ENCODE measurements at places on chromosomes 2 and 18.

DNA sequence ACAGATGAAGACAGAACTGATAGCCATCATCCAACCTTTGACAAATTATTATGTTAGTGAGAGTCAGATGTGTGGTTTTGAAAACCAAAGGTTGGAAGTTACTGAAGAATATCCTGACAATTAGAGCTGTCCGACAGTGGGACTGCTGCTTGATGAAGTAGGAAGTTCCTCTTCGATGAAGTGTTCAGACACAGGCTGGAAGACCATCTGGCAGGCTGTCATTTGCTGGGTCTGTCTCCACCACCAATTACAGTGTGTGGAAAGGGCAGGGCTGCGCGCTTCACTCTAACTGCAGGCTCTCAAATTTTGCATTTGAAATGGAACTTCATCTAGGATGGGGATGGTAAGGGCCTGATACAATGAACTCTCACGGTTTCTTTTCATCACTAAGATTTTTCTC, 313.8 kb downstream of the PIK3C3 start:
- DNase-seq, result no peak

GRCh38 chr2:74948779-74949178, 9.7 kb upstream of the POLE4 start:
- no peak for DNase-seq

GRCh38 chr2:109447776-109448175, 166.0 kb downstream of the SEPTIN10 start:
- DNase-seq, result no peak

GRCh38 chr2:105711394-105711793, 33.3 kb upstream of the NCK2 start:
- DNase-seq, result no peak

DNA sequence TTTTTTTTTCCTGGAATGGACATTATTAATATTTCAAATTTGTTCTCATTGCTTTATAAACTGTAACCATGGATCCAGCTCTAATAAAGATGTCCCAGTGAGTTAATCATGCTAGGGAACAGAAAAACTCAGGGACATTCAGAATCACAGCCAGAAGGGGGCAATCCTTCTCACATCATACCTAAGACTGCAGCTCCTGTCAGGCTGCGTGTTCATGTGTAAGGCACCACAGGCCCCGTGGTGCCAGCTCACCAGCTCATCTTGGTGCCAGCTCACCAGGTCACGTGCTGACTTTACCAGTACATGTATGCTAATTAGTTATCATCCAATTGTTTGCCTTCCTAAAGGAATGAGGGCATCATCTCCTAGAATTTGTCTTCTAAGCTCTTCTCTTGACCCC, 84.7 kb upstream of the NEDD4L start:
- DNase-seq, result peak; percentile 4

- no peak for DNase-seq
Measured at GRCh38 chr2:238278626-238279323, 9.6 kb downstream of the PER2 start.

GRCh38 chr2:101188683-101189405, 37.7 kb upstream of the TBC1D8 start:
- DNase-seq, result no peak

GRCh38 chr18:7084080-7085065, 33.2 kb downstream of the LAMA1 start:
- DNase-seq, result peak; percentile 20

- peak; percentile 82 for DNase-seq
Measured at GRCh38 chr2:203909261-203909967, 27.1 kb upstream of the ICOS start.

DNA sequence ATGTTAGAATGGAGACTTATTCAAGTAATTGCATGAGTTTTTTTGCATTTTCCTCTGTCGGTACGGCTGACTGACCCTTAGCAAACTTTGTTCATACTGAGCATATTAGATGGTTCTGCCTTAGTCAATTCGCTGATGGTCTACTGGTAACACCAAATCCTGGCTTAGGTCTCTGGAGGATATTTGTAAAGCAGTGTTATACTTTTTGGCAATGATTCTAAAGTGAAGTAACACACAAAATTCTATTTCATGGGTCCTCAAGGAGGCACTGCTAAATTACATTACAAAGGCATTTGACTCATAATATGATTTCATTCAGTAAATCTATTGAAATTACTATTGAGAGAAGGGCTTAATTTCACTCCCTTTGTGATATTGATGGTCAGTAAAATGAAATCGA, 246.8 kb upstream of the RASGRP3 start:
- DNase-seq, result no peak

All from muscle of arm (tissue), 14 donors.